ENCODE measurements at places on chromosomes 2 and 18.

- no peak for DNase-seq
These were observed 29.0 kb downstream of the LINC00305 start for GRCh38 chr18:64119916-64120315.

DNA sequence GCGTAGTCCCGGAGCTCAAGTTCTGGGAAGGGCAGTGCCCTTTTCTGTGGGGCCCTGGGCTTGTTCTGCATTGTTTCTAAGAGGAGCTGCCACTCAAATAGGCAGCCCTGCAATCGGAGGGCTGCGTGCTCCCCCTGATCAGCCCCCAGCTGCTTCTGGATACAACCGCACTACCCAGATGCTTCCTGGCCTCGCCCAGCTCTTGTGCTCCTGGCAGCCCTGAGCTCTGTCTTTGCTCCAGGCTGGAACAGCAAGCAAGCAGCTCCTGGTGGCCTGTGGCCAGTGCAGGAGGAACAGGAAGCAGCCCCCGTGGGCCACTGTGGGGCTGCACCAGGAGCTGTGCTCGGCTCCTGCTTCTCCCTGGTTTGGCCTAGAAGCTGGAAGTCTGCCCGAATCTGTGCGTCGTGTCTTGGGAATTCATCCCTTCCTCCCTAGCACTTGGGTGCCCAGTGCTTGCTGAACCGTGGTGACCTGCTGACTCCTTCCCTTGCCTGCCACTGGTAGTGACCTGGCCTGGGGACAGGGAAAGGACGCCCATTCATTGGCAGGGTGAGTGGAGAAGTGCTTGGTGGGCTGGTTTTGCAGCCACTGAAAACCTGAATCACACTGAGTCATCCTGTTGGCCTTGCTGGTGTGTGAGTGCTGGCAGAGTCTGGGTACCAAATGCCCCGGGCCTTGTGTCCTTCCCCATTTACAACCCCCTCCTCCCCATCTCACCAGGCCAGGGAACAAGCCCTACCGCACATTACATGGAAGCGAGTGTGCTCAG lies 27.3 kb upstream of the NTSR2 start:
- peak; percentile 32 for DNase-seq

GRCh38 chr2:28098501-28099225 lies 208.1 kb downstream of the BABAM2 start:
- DNase-seq = no peak

- DNase-seq = peak; percentile 71
These were observed 54.9 kb upstream of the MAP2 start for GRCh38 chr2:209368914-209369313.

DNA sequence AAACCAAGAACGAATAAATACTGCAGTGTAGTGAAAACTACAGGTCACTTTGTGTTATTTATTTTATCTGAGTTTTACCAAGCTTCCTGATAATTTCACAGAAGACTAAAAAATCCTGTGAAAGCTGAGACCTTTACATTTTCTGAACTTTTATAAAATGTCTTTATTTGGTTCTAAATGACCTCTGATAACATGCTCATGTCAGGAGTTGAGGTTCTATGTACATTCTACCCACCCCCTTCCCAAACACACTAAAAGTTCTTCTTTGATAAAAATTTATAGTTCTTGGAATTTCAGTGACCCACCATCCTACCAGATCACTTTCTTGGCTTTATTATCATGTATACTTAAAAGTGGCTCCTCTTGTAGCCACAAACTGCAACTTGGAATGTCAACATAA lies 463.1 kb downstream of the PIK3C3 start:
- no peak for DNase-seq

GRCh38 chr2:100290718-100291151 lies 31.6 kb downstream of the LONRF2 start:
- no peak for DNase-seq

DNA sequence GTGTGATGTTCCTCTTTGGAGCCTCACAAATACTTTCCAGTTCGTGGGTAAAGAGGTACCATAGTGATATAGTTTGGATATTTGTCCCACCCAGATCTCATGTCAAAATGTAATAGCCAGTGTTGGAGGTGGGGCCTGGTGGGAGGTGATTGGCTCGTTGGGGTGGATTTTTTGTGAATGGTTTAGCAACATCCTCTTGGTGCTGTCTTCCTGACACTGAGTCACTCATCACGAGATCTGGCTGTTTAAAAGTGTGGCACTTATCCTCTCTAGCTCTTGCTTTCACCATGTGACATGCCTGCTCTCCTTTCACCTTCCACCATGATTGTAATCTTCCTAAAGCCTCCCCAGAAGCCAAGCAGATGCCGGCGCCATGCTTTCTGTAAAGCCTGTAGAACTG lies 3.0 kb upstream of the CCDC93 start:
- DNase-seq = no peak

- no peak for DNase-seq
These were observed 1210.5 kb upstream of the GYPC start for GRCh38 chr2:125445495-125445894.

DNA sequence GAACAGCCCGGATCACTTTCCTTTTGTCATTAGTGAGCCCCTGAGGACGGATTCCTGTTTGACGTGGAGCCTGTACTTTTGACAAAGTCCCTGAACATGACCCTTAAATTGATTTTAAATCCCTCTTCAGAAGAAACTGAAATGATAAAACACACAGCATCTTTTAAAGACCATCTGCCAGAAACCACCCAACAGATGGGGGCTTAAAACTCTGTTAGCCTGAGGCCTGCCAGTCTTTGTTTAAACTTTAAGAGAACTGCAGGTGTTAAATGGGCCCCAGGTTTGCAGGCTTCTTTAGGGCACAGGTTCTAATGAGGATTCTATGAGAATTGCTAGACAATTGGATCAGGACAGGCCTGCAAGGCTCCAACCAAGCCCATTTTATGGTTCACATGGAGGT lies 177.9 kb downstream of the ALK start:
- no peak for DNase-seq

DNA sequence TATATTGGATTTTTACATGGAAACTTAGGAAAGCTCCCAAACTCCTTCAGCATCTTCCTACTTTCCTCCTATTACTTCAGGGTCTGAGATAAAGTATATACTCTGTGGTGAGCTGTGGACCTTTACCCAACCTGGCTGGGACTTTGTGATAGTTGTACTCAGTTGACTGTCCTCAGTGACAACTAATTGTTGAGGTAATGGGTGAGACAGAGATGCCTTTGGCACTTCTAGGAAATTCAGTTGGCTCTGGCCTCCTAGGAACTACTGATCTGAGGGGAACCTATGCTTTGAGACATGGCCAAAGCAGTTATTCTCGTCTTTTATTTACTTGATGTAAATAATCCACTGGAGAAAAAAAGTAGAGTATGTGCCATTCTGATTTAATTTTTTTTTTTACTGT lies 39.4 kb upstream of the ZNF638 start:
- no peak for DNase-seq

DNA sequence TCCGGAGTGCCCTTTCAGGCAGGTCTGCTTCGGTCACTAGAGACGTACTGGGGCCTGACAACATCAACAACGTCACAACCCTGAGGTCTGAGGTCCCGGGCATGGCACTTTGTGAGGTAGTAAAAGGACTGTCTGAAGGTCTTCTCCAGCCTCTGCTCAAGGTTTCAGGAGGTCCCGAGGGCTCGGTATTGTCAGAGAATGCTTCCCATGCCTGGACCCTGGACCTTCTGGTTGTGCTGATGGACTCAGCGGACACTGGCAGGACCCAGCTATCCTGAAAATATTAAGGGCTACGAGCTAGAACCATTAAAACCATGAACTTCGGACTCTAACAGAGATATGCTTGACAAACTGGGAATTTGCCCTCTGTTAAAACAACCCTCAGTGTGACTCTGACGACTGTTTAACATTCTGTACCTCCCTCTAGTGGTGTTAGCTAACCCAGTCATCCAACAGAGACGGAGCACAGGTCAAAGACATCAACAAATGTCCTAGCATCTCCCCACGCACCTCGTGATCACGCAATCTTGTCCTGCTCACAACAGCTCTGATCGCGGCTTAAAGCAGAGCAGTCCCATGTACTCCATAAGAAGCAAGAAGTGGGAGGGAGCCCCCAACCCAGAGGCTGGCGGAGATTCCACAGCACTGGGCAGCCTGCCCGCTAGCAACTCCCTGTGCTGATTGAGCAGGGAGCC lies 96.5 kb downstream of the CCDC93 start:
- DNase-seq = no peak

DNA sequence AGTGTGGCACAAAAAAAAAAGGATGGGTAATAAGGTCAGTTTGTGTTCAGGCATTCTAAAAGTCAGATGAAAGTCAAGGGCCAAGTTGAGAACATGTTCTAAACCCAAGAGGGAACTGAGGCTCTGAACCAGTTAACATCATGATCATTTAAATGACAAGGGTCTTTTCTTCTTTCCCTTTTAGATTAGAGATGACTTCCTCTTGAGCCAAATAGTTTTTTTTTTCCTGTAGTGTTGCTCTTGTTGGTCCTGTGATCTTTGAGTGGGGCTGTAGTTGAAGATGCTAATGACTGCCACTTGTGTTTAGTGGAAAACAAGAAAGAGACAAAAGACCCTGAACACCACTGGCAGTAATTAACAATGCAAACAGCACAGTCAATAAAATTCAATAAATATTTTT lies 482.7 kb upstream of the SYT4 start:
- DNase-seq = no peak

DNA sequence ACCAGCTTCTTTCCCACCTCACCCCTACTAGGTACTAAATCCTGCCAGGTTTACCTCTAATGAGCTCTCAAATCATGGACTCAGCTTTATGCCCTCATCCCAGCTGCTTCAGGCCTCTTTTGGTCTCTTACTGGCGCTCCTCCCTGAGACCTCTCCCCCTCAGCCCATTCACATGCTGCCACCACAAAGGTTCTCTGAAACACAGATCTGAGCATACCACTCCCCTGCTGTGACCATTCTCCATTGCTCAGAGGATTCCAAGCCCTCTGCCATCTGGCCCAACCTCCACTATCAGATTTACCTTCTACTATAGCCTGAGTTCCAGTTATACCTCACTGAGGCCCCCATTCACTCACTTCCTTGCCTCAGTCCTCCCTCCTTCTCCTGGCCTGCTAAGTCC lies 174.8 kb downstream of the ANKRD44 start:
- DNase-seq = no peak

GRCh38 chr2:190186238-190186637 lies 123.7 kb upstream of the MSTN start:
- DNase-seq = no peak

DNA sequence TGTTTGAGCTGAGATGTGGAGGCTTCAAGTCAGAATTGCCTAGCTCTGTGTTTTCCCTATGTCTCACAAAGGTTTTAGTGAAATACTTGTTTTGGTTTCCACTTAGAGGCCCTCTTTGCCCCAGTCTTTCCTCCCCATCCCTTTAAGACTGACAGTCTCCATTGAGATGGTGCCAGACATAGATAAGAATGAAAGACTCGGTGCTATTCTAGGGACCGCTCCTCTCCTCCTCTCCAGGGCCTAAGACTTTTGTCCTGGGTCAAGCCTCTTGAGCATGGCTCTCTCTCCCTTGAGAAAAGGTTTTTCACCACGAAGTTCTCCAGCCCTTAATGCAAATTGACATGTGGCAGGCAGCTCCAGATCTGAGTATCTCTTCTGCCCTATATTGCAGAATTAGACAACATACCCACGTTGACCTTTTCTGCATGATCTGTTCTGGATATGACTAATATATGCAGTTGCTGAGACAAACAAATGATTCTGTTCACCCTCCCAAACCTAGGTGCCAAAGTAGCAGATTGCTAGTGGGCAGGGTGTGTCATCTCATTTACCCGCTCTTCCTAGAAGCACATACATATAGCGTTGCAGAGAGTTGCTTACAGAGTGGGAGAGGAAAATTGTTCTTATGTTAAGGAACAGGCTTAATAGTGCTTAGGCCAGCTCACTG lies 47.5 kb upstream of the ACSL3 start:
- no peak for DNase-seq

DNA sequence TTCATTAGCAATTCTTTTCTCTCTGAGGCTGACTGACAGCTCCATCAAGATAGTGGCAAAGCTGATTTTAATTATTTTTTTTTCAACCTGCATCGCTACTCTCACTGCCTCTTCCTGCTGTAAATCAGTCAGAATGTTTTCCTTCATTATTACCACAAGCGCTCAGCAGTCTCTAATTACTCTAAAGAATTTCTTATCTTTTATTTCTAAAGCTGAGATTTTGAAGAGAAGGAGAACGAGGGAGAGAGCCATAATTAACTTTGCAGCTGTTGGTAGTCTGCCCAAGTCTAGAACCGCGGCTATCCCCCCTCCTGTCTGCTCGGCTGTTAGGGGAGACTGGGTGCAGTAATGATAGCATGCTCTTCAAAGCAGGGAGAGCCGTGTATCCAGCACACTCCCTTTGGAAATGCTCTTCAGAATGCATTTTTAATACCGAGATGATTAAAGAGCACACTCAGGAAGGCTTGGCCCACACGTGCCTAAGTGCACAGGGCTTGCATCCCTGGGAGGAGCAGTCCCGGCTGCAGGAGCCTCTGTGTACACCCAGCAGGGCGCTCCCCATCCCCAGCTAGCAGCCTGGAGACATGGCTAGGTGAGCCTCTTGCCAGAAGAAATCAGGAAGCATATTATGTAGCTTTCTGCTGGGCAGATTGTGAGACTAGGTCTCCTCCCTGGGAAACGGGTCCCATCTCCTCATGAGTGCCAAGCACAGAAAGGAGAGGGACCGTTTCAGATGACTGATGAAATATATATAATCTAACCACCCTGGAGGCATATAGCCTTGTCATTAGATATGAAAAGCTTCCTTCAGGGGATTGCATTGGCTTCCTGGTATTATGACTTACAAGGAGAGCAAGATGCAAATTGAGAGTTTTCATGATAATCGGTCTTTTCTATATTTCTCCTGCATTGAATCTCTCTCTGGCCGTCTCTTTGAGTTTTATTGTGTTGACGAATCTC lies 555.2 kb downstream of the CMPK2 start:
- no peak for DNase-seq

DNA sequence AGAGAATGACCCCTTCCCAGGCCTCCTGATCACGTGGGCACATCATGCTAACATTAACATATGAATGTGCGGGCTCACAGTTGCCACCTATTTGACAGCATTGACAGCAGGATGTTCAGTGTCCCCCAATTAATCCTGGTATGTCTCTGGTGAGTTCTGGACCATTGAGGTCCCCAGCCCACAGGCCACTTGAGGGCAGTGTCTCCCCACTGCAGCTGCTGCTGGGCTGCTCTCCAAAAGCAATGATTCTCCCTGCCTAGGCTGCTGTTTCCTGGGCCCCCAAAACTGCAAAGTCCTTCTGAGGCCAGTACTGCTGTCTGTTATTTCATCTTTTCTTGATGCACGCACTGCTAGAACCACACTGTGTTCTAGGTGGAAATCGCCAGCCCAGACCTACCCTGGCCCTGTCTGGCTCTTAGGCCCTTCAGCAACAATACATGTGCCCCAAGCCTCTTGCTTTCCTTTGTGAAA lies 52.7 kb upstream of the MAPK4 start:
- DNase-seq = no peak

- no peak for DNase-seq
These were observed 203.6 kb downstream of the NCKAP5 start for GRCh38 chr2:133364636-133365035.

DNA sequence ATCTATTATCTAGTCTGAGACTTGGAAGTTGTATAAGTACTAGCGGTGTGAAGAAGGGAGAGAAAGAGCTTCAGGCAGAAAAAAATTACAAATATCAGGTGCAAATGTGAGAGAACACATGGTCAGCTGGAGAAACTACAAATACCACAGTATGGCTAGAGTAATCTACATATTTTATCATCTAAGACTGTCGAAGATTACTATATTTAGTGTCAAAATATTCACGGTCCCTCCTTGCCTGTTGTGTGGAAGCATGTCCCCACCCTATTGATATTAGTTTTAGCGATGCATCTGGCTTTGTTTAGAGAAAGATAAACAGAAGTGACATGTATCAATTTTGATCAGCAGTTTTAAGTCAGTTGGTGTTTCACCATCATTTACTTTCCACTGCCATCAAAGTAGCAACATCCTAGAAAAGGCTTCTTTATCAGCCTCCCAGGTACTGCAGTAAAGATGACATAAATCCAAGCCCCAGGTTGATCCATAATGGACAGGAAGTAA lies 90.5 kb upstream of the ITGA4 start:
- DNase-seq = no peak
